Osteocyte (in vitro differentiated cells): ENCODE measurements at places on chromosomes 11 and 22. TPM values are rescaled to one million over a fixed set of nuclear protein-coding genes. Genes with fewer than 3 reads are reported as not detected.
A peak's percentile ranks its signal among the peaks of the same experiment; 100 is the strongest.

The TLCD5 gene
- total RNA-seq = 10.9 and 11.6 TPM in 2 replicates

DNA sequence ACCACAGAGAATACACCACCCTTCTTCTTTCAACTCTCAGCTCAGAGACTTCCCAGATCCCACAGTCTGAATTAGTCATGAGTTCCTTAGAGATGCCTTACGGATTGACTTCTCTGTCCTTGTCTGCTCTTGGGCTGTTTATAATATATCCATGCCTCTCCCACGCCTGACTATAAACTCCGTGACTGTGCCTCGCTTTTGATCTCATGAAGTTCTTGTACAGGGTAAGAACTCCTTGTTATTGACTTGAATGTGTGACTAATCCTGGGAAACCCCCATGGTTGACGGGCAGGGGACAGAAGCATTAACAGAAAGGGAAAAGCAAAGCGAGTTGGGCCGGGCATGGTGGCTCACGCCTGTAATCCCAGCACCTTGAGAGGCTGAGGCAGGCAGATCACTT, 62.4 kb upstream of the POU2AF1 start:
- peaks cover 7% of the 10 kb centered on the region for H3K4me1 ChIP-seq
- DNase-seq = no peak
- no peaks in the 10 kb centered on the region for H3K36me3 ChIP-seq
- H3K27me3 ChIP-seq = peaks cover 26% of the 10 kb centered on the region

DNA sequence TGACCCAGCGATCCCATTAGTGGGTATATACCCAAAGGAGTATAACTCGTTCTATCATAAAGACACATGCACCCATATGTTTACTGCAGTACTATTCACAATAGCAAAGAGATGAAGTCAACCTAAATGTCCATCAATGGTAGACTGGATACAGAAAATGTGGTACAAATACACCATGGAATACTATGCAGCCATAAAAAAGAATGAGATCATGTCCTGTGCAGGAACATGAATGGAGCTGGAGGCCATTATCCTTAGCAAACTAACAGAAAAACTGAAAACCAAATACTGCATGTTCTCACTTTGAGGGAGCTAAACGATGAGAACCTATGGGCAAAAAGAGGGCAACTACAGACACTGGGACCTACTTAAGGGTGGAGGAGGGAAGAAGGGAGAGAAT, 146.8 kb downstream of the SBF2 start:
- no peaks in the 10 kb centered on the region for H3K27me3 ChIP-seq
- H3K4me1 ChIP-seq = peaks cover 9% of the 10 kb centered on the region
- peaks cover 5% of the 10 kb centered on the region for H3K36me3 ChIP-seq
- H3K27ac ChIP-seq = no peak overlapping the region
- no peak overlapping the region for H3K4me3 ChIP-seq

- H3K27ac ChIP-seq = no peak overlapping the region
- peak; percentile 42 for DNase-seq
- peaks cover 3% of the 10 kb centered on the region for H3K27me3 ChIP-seq
- H3K4me3 ChIP-seq = no peak overlapping the region
Measured at GRCh38 chr22:48941903-48942575, 885.6 kb downstream of the BRD1 start.

DNA sequence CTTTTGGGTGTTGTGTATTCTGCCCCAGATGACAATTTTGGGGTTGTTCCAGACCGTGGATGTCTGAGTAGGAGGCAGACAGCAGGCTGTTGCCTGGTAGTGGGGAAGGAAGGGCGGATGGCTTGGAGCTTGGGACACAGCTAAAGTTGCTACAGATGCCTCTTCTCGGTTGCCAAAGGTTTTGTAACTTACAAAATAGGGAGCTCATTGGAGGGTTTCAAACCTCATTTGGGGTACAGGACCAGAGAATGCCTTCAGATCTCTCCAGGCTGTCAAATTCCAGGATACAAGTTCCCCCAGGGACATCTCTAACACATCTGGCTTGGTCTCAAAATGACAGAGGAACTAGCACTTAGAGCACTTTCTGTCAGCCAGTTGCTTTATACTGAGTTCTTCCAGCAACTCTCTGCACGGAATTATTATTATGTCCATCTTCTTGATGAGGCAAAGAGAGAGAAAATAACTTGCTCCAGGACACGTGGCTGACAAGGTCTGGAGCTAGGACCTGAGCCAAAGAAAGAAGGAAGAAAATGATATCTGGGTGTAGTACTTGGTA, 56.0 kb downstream of the SLC1A2 start:
- no peak for DNase-seq
- H3K27ac ChIP-seq = peak overlapping the region; percentile 85
- H3K4me1 ChIP-seq = peaks cover 70% of the 10 kb centered on the region

The HEPHL1 gene
- total RNA-seq = not detected in 2 replicates

The CCDC89 gene
- total RNA-seq = not detected in 2 replicates

The TMX2 gene
- total RNA-seq = 61.9 and 62.2 TPM in 2 replicates

The KREMEN1 gene
- 2.9 and 5.4 TPM in 2 replicates for total RNA-seq

- DNase-seq = no peak
- no peak overlapping the region for H3K27ac ChIP-seq
- H3K27me3 ChIP-seq = no peaks in the 10 kb centered on the region
- peaks cover 7% of the 10 kb centered on the region for H3K4me1 ChIP-seq
- H3K36me3 ChIP-seq = peaks cover 20% of the 10 kb centered on the region
- no peak overlapping the region for H3K4me3 ChIP-seq
Measured at GRCh38 chr22:28064920-28065319, 145.9 kb upstream of the PITPNB start.

DNA sequence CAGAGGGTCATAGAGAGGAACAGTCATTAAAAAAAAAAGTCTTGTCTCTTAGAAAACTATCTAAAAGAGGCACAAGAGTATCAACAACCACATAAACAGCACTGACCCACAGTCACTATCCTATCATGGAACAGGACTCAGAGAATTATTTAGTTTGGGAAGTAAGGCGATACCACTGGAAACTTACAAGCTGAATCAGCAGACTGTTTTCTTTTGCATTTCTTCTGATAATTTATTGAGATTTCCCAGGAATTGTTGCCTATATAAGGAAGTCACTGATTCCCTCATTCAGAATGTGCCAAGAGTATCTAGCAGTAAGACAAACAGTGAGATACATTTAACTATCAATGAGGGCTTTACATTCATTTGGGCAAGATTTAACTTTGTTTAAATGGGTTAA, 304.1 kb downstream of the GUCY1A2 start:
- H3K36me3 ChIP-seq = no peaks in the 10 kb centered on the region
- peaks cover 4% of the 10 kb centered on the region for H3K4me1 ChIP-seq
- no peaks in the 10 kb centered on the region for H3K27me3 ChIP-seq
- no peak overlapping the region for H3K4me3 ChIP-seq

The HSPB2 gene
- 0.34 TPM in 1 of 2 replicates, not detected in the other for total RNA-seq
